ENCODE measurements at places on chromosomes 5 and 9. TPM values are rescaled to one million over a fixed set of nuclear protein-coding genes. Genes with fewer than 3 reads are reported as not detected.
A peak's percentile ranks its signal among the peaks of the same experiment; 100 is the strongest.

The TTC23L gene
- 7.1 TPM for total RNA-seq

The BTNL9 gene
- total RNA-seq, result not detected

The NAIP gene
- 13.1 TPM for total RNA-seq

- H3K36me3 ChIP-seq, result no peaks in the 10 kb centered on the region
- no peak overlapping the region for H3K27ac ChIP-seq
- DNase-seq, result no peak
- no peak overlapping the region for H3K4me3 ChIP-seq
Measured at GRCh38 chr9:81073821-81074220, 615.5 kb downstream of the TLE1 start.

DNA sequence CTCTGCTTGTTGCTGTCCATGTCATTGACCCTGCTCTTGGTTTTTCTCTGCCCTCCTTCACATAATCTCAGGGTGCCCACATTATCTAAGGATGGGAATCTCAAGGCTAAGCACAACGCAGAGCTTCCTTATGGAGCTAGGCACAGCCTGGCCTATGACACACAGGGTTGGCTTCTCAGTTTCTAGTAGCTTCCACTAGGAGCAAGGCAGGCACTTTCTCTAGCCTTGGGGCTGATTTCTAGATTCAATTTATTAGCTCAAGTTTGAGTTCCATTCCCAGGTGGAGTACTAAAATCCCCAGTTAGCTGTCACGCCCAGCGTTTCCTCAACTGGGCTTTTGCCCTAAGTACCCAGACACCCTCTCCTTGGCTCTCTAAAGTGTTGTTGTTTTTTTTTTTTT is 12.4 kb downstream of the IL4 start:
- no peak for DNase-seq
- H3K4me1 ChIP-seq, result no peaks in the 10 kb centered on the region
- H3K27me3 ChIP-seq, result no peaks in the 10 kb centered on the region
- H3K4me3 ChIP-seq, result no peak overlapping the region
- H3K36me3 ChIP-seq, result no peaks in the 10 kb centered on the region

GRCh38 chr9:126516936-126517832 is 96.5 kb upstream of the LMX1B start:
- H3K36me3 ChIP-seq, result no peaks in the 10 kb centered on the region
- peaks cover 58% of the 10 kb centered on the region for H3K27me3 ChIP-seq
- H3K4me1 ChIP-seq, result no peaks in the 10 kb centered on the region
- H3K27ac ChIP-seq, result no peak overlapping the region
- DNase-seq, result peak; percentile 62

GRCh38 chr9:72043576-72043975 is 16.8 kb downstream of the C9orf57 start:
- no peak overlapping the region for H3K27ac ChIP-seq
- DNase-seq, result no peak
- H3K4me3 ChIP-seq, result no peak overlapping the region
- 0 out of 2 replicates have a peak, but pooled peaks cover 6% of the 10 kb centered on the region for H3K4me1 ChIP-seq
- no peaks in the 10 kb centered on the region for H3K36me3 ChIP-seq

DNA sequence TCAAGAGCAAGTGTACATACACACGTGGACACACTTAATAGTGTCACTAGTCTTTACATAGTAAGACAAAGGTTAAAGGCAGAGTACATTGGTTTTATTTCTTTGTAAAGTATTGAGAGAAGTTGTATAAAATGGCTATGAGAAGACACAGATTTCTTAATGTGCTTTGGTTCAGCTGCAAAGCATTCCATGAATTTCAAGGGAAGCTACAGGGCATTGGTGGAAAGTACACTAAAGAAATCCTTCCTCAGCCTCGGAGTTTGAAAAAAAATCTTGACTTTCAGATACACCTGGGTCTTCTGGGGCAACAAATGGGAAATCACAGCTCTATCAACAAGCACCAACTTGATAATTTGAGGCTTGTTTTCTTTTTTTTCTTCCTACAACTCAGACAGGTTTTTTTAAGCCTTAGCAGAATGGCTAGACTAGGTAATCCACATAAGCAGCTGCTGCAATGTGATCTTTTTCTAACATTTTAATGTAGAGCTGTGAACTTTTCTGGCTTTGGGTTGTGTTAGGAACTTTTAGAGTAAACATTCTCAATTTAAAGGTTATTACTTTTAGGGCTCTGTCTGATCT is 140.4 kb upstream of the FST start:
- no peak for DNase-seq
- H3K4me3 ChIP-seq, result no peak overlapping the region
- H3K4me1 ChIP-seq, result no peaks in the 10 kb centered on the region
- H3K27ac ChIP-seq, result no peak overlapping the region
- H3K27me3 ChIP-seq, result no peaks in the 10 kb centered on the region
- H3K36me3 ChIP-seq, result no peaks in the 10 kb centered on the region

DNA sequence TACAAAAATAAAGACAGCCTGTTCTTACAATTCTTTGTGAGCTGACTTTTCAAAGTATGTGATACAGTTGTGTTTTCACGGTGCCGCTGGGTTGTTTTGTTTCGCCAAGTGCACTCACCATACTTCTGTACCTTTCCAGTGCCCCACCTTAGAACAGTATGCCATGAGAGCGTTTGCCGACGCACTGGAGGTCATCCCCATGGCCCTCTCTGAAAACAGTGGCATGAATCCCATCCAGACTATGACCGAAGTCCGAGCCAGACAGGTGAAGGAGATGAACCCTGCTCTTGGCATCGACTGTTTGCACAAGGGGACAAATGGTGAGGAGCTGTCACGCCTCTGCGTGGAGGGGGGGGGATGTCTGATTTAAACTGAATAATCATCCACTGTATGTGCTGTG is 12.9 kb downstream of the CCT5 start:
- H3K27me3 ChIP-seq, result no peaks in the 10 kb centered on the region
- H3K36me3 ChIP-seq, result peaks cover 66% of the 10 kb centered on the region
- H3K4me3 ChIP-seq, result no peak overlapping the region
- DNase-seq, result no peak

GRCh38 chr9:104866191-104866590 is 61.8 kb downstream of the ABCA1 start:
- H3K36me3 ChIP-seq, result peaks cover 10% of the 10 kb centered on the region
- H3K4me3 ChIP-seq, result no peak overlapping the region
- H3K27me3 ChIP-seq, result no peaks in the 10 kb centered on the region
- DNase-seq, result no peak

GRCh38 chr9:106797299-106797698 is 65.7 kb upstream of the ZNF462 start:
- no peak overlapping the region for H3K27ac ChIP-seq
- no peaks in the 10 kb centered on the region for H3K27me3 ChIP-seq
- no peak for DNase-seq
- H3K36me3 ChIP-seq, result peaks cover 6% of the 10 kb centered on the region

DNA sequence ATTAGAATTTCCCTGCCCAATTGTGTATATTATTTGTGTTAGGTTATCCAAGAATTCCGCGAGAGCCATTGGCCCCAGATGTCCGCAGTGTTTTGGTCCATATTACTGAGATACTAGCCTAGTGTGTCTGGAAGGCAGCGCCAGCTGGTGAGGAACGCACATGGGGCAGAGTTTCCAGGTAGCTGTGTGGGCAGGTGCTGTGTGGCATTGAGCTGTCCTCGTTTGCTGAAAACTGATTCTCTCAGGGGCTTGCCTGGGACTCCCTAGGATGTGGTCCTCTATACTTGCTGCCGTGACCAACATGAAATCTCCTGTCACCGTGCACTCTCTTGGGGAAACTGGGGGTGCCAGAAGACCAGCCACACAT is 288.7 kb downstream of the FANCC start:
- H3K4me1 ChIP-seq, result peaks cover 8% of the 10 kb centered on the region
- peaks cover 59% of the 10 kb centered on the region for H3K36me3 ChIP-seq
- DNase-seq, result no peak
- H3K27me3 ChIP-seq, result no peaks in the 10 kb centered on the region
- no peak overlapping the region for H3K4me3 ChIP-seq
- H3K27ac ChIP-seq, result peak overlapping the region; percentile 18
